ENCODE measurements at places on chromosomes 7 and 10.

- DNase-seq, result no peak
Measured at GRCh38 chr10:124369986-124370385, 48.7 kb downstream of the OAT start.

DNA sequence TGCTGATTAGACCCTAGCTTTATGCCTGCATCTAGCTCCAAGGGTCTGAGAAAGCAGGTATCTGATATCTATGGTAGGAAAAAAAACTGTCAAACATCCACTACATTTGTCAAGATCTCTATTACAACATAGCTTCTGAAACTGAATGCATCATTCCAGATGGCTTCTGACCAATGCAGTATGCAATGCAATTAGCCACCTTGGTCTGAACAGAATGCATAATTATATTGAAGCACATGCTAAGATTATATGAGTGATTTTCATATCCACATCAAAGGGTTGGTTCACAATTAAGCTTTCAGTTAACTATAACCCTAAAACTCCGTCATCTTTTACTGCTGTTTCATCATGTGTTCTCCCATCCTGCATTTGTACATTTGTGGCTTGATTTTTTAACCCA is 271.4 kb downstream of the POLR1F start:
- DNase-seq, result no peak

DNA sequence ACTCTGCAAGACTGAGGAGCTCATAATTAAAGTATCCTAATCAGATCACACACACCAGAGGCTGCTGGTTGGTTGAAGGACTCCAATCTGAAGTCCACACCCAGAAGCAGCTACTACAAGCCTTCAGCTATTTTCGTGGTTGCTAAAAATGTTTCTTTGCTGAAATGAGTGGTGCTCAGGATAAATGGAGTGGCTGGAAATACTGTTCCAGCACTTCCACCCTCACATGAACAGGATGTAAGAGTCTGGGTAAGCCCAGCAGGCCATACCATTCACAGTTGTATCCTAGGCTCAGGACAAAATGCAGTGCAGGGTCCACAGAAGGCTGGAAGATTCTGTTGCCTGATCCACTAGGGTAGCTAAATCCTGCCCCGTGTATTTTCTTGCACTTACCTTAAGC is 34.1 kb downstream of the AFAP1L2 start:
- no peak for DNase-seq

GRCh38 chr10:102678842-102679289 is 34.6 kb downstream of the TRIM8 start:
- DNase-seq, result peak; percentile 32

- no peak for DNase-seq
Measured at GRCh38 chr10:132245056-132245455, 58.3 kb downstream of the DPYSL4 start.

DNA sequence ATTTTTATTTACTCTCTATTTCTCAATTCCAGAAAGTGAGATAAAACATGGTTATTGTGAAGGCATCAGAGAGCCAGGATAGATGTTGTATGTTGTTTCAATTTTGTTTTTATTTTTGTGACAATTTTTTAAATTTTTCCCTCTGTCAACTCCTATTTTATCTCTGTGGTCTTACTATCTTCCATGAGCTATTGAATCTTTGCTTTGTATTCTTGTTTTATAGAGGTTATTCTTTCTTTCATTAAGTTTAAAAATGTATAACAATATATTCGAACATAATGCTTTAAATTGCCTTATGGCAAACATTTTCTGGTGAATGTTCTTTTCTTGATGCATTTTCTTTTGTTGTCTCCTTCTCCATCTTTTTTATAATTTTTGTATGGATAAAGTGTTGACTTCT is 78.4 kb downstream of the POU6F2 start:
- no peak for DNase-seq

GRCh38 chr7:129317450-129317849 is 92.6 kb downstream of the AHCYL2 start:
- no peak for DNase-seq

DNA sequence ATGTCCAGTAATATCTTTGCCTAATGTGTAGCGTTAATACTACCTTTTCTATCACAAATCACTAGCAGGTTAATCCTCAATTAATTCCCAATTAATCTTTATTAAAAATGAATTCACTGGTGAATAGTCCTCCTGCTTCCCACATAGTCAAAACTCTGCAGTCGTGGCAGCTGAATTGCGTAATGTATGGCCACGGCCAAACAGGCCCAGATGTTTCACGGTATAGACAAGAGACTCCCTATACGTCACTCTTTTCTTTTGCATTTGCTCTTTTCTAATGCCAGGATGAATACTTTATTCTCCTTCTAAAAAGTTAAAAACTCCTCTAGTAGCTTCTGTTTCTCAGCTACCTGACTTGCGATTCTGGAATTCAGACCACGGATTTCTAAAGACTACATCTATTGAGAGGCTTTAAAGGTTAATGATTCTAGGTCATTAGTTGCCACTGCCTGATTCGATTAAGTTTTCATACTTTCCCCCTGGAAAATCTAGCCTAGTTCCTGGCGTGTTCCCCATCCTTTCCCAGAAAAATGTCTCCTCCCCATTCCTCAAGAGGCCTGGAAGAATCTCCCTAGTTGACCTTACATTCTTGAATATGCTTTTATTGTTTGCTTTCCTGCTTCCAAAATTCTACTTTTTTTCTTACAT is 16.9 kb downstream of the MEOX2 start:
- DNase-seq, result no peak

DNA sequence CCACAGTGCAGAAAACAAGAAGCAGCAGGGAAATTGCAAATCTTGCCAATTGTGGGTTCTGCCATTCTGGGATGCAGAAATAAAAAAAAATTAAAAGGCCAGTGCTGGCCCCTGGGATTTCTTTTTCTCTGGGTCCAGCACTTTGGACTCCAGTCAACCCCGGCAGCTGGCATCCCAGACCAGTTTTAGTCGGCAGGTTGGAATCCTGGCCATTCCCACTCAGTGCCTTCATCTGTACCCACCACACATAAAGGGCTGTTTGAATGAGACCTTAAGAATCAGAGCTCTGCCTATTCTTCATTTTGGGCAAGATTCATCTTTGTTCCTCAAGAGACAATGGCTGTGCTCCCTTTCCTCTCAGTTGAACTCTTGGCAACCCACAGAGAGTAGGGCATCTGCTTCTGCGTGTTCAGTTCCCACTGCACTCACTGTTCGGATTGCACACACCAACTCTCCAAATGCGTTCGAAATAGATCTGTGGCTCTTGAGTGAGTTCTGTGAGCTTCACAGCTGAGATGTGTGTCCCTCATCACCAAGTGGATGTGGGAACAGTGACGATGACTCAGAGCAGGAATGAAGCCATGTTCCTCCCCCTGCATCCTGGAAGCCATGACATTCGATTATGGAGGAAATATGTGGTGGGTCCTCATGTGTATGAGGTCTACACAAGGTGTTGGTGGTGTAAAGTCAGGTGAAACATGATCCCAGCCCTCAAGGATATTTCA is 63.0 kb upstream of the EGFR start:
- no peak for DNase-seq

GRCh38 chr10:15719899-15720634 is at the start of gene ITGA8:
Gene ITGA8 (minus strand): TSS chr10:15719922. CDS start chr10:15719771, 151 bp downstream.
- no peak for DNase-seq

GRCh38 chr10:127278001-127278400 is 81.6 kb upstream of the INSYN2A start:
- no peak for DNase-seq

GRCh38 chr10:123781956-123782500 is 109.6 kb downstream of the CPXM2 start:
- DNase-seq, result no peak

DNA sequence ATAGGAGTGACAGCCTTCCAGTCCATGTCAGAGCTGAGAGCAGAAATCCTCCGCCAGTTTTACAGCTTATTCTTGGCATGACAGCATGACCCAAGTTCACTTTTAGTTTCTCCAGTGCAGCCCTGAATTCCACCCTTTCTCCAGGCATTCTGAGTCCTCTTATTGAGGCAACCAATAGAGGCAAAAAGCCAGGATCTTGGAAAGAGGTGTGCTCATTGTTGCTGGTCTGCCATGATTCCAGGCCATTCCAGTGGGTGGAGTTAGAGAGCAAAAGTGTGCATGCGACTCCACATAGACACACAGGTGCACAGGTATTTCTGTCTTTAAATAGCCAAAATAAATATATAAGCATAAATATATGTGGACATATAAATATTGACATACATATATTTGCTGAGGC is 224.7 kb upstream of the ADARB2 start:
- no peak for DNase-seq

GRCh38 chr10:50992356-50992901 is 81.9 kb upstream of the PRKG1 start:
- no peak for DNase-seq

- no peak for DNase-seq
Measured at GRCh38 chr10:93245779-93246178, 172.1 kb downstream of the CYP26A1 start.

GRCh38 chr7:15317215-15317614 is 244.6 kb downstream of the AGMO start:
- no peak for DNase-seq

GRCh38 chr10:27908231-27908630 is 90.6 kb downstream of the ODAD2 start:
- no peak for DNase-seq

DNA sequence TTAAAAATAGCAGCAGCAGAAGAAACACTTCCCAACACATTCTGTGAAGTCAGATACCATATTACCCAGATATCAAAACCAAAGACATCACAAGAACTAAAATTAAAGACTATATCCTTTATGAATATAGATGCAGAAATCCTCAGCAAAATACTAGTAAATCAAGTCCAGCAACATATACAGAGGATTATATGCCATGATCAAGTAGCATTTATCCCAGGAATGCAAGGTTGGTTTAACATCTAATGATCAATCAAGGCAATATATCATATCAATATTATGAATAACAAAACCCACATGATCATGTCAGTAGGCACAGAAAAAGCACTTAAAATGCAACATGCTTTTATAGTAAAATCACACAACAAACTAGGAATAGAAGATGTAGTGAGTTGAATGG is 88.1 kb downstream of the RPS24 start:
- DNase-seq, result no peak

- DNase-seq, result no peak
Measured at GRCh38 chr7:132059141-132059540, 502.7 kb upstream of the PODXL start.

GRCh38 chr7:155959894-155960293 is 147.6 kb upstream of the SHH start:
- no peak for DNase-seq

DNA sequence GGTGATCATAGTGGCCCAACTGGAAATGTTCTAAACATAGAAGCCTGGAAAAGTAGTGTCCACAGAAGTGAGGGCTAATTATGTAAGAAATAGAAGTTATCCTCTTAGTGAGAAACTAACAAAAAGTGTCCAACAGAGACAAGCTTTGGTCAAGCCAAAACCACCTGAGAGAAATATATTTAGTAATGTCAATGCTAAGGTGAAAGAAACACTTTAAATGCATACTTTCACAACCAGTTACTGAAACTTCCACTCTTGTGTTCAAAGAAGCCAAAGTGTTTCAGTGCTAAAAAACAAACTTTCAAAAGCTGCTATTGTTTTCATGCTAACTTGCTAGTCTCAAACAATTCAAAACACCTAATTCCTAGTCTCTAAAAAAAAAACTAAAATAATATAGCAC is 18.1 kb downstream of the RAB11FIP2 start:
- DNase-seq, result no peak

GRCh38 chr10:57983281-57983791 is 284.4 kb downstream of the IPMK start:
- DNase-seq, result no peak

DNA sequence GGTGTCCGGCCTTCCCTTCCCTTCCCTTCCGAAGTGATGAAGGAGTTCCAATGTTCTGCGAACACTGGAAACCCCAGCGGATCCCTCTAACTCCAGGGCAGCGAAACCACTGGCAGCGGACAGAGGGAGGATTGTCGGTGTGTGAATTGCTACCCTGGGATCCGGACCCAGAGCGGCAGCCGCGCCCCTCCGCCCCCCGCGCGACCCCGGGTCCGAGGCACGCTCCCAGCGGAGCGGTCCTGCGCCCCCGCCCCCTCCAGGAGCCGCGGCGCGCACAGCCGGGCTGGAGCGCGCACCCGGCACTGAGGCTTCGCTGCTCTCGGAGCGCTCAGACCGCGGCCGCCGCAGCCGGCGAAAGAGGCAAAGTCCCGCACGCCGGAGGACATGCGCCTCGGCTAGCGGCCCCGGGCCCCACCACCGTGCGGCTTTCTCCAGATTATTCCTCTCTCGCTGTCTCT is at the start of gene PTPRZ1:
Gene PTPRZ1, plus strand, starts transcription at position 331 of the 458 bp plus-strand sequence. CDS start 339 bp downstream, outside the sequence.
- no peak for DNase-seq

- no peak for DNase-seq
Measured at GRCh38 chr10:93440591-93441091, 41.5 kb downstream of the MYOF start.

- no peak for DNase-seq
Measured at GRCh38 chr7:64884085-64884912, 18.8 kb upstream of the ZNF273 start.

DNA sequence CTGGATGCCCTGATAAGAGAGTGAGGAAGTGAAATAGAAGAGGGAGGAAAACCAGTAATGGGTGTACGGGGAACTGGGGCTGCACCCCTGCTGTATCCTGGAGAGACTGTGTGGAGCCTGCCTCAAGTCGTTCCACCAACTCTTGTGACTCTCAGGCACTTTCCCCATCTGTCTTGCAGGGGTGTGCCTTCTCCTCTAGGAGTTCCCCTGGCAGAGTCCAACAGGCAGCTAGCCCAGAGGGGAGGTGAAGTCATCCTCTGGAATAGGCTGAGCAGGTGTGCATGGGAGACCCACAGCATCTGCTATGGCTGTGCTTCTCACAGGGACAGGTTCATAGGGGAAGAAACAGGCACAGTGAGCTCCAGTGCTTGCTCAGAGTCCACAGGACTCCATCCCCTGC is 46.8 kb downstream of the WIPF3 start:
- DNase-seq, result no peak

- DNase-seq, result no peak
Measured at GRCh38 chr7:151764056-151764920, 112.6 kb downstream of the PRKAG2 start.

DNA sequence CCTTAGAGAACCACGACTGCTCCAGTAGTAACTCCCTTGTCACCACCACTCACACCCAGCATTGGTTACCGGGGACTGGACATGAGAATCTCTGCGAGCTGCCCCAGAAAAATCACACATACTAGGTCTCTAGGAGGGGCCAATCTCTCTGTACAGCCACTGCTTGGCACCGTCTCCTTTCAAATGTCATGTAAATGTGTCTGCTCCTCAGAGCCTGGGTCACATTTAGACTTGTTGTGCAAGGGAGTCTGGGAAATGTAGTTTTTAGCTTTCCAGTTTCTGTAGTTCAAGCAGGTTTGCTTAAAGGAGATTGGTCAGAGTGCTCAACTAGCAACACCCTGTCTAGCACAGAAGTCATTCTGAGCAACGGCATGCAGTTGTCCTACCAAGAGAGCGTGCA is 60.0 kb downstream of the CHN2 start:
- DNase-seq, result no peak

DNA sequence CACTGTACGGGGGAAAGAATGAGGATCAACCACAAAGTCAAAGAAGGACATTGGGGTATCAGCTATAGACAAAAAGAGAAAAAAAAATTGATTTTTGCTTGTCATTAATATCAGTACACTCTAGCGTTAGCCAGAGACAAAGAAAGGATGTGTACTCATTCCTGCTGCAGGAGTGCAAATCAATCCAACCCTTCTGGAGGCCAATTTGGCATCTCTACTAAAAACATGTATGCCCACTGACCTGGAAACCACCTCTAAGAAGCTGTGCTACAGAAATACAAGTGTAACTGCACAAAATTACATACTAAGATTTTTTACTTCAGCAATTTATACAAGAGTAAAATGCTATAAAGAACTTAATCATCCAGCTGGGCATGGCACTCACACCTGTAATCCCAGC is 13.6 kb downstream of the NSMCE4A start:
- DNase-seq, result no peak

GRCh38 chr10:58322835-58323209 is 12.0 kb upstream of the UBE2D1 start:
- DNase-seq, result no peak
